CD4-positive, alpha-beta T cell treated with Interleukin-4 for 1 hour (primary cell): ENCODE measurements at places on chromosomes 2 and 18.

DNA sequence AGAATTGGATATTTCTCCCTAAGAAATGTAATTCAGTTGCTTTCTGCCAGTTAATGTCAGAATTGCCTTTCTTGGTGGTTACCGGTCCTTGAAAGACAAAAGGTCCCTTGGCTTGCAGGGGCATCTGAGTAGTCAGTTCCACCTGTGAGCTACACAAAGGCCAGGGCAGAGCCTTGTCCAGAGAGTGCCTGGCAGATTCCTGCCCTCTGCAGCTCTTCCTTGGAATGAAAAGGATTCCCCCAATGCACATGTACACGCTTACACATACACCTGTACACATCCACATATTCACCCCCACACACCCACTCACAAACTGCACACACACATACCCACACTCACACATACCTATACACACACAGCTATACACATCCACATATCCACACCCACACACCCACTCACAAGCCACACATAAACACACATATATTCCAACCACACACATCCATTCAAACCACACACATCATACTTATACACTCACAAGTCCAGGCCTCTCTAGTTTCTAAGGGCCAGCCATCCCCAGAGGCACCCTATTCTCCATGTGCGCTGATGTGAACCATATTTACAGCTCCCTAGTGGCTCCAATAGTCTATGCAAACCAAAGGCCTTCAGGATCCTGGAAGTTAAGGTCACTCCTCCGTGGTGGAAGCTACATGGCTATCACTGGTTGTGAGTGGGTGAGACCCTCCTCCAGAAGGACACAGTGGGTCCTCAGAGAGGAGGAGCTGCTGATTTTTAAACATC is 9.6 kb downstream of the CYRIA start:
- DNase-seq, result no peak

DNA sequence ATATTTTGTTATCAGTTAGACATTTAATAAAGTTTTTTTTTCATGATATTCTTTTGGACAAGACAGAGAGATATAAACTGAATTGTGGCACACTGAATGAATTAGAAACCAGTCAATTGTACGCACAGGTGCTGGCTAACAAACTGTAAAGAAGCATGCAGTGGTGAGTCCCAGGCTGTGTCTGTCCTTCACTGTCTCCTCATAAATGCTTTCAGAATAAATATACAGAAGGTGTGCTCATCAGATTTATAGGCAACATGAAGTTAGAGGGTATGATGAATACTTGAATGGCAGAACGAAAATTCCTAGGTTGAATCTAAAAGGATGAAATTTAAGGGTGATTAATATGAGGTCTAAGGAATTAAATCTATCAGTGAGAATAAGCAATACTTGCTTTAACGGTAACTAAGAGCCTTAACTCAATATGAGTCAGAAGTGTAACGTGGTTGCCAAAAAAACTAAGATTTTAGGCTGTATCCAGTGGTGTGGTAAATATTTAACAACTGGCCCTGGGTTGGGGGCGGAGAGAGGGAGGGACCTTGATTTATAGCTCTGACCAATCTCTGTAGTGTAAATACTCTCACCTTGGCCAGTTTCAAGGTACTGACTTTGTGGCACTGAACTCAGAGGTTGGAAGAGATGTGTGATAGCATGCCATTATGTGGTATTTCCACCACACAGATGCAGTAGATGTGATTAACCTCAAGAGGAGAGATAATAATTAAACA is 41.9 kb upstream of the AAK1 start:
- peak; percentile 33 for DNase-seq

DNA sequence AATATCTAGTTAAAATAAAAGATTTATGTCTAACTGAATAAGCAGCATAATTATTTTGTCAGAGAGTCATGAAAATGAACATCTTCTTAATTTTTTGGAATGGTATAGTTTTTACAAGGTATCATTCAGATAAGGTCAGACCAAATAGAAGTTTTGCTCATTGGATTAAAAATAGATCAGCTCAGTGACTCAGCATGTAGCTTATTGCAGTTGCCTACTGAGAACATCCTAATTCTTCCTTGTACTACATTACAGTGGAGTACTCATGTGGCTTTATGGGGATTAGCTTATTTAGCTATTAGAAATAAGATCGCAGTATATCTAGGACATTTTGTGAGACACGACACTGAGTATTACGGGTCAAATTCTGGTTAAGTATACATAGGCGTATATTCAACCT is 38.2 kb upstream of the PPM1B start:
- no peak for DNase-seq

DNA sequence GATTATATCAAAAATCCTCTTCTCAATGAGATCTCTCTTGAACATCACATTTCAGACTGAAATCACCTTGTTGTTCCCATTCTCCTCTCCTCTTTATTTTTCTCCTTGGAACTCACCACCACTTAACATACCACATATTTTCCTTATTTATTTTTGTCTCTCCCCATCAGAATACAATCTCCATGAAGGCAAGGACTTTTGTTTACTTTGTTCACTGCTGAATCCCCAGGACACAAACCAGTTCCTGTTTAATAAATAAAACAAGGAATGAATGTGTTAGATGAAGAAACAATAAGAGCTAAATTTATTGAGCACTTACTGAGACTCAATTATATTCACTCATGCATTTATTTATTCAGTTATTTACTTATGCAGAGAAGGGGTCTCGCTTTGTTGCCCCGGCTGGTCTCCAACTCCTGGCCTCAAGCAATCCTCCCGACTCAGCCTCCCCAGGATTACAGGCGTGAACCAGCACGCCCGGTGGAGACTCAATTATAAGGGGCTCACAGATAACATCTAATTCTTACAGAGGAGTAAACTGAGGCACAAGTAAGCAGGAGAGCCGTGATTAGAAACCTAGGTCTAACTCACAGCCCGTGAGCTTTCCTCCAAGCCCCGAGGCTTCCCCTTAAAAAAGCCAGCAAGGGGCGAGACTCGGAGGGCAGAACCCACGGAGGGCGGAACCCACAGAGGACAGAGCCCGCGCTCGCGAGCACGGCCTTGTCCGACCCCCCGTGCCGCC is 616 bp upstream of the TAF1B start:
- no peak for DNase-seq

- no peak for DNase-seq
These were observed 19.0 kb downstream of the RND3 start for GRCh38 chr2:150468350-150468960.

- no peak for DNase-seq
These were observed 69.7 kb downstream of the DIPK1C start for GRCh38 chr18:74387383-74387782.

DNA sequence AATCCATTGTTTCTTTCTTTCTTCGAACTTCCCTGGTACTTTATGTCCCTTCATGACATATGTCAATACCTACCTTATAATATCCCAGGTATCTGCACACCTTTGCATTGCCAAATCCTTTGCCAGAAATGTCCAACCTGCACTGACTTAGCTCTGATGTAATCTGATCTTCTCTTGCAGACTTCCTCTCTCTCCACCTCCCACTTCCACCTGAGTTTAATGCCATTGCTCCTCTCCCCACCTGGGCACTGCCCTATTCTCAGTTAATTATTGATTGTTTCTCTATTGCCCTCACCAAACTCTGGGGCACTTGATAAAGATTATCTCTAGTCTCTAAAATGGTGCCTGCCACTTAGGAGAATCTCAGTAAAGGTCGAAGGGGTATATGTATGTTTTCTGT is 23.0 kb downstream of the ARHGAP15 start:
- no peak for DNase-seq

DNA sequence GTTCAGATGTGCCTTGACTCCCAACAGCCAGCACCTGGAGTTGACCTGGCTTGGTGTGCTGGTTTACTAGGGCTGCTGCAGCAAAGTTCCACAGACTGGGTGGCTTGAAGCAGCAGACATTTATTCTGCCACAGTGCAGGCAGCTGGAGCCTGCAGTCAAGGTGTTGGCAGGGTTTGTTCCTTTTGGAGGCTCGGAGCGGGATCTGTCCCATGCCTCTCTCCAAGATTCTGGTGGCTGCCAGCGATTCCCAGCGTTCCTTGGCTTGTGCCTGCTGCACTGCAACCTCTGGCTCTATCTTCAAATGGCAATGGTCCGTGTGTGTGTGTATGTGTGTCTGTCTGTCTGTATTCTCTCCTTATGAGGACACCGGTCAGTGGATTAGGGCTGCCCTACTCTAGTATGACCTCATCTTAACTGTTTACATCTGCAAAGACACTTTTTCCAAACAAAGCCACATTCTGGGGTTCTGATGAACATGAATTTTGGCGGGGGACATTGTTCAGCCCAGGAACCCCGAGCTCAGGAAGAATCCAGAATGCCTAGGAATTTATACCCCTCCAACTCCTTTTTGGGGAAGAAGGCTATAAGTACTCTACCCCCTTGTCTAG is 44.7 kb upstream of the TMEM131 start:
- no peak for DNase-seq

GRCh38 chr18:34707670-34708069 is 2.4 kb upstream of the DTNA start:
- no peak for DNase-seq

- no peak for DNase-seq
These were observed 8.2 kb upstream of the OSGEPL1 start for GRCh38 chr2:189770590-189771322.

DNA sequence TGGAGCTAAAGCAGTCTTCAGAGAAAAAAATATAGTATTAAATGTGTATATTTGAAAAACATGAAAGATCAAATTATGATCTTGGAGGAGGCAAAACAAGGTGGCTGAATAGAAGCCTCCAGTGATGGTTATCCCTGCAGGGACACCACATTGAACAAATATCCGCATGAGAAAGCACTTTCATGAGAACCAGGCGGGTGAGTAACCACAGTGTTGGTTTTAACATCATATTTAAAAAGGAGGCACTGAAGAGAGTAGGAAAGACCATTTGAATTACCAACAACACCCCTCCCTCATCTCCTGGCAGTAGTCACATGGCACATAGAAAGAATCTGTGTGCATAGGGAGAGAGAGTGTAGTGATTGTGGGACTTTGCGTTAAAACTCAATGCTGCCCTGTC is 759.6 kb upstream of the NRXN1 start:
- DNase-seq, result no peak

GRCh38 chr2:242015108-242016065 is 145.9 kb downstream of the RTP5 start:
- no peak for DNase-seq

- DNase-seq, result no peak
These were observed 10.8 kb downstream of the DSG2 start for GRCh38 chr18:31508781-31509180.

DNA sequence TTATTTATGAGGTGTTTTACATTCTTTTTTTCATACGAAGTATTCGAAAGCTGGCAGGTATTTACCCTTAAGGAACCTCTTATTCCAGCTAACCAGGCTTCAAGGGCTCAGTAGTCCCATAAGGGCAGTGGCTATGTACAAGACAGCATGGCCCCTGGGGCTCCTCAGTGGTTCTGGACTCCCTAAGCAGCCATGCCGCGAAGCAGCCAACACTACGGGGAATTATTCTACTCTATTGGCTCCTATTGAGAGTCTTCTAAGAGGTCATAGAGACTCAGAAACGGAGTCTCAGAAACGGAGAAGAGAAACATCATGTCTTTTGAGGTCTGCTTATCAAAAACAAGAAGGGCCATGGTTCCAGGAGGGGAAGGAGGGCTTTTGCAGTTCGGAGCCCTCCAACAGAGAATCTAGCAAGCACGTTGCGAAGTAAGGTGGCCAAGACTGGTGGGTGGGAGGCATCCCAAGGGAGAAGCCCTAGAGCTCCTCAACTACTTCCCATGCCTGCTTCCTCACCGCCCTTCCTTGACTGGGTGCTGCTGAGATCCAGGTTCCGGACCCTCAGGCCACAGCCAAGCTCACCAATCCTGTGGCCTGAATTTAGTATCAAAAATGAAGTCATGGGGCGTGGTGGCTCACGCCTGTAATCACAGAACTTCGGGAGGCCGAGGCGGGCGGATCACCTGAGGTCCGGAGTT is 109.7 kb downstream of the INO80D start:
- no peak for DNase-seq

DNA sequence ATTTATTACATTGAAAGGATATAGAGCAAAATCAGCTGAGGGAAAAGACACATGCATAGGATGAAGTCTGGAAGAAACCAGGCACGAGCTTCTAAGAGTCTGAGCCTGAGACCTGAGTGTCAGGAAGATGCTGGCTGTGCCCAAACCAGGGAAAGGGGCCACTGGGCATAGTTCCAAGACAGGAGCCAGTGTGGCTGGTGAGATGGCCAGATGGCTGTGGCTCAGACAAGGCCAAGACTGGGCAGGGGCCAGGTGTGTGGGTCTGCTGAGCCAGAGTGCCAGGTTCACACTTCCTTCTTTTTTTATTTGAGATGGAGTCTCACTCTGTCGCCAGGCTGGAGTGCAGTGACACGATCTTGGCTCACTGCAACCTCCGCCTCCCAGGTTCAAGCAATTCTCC is 95.5 kb upstream of the ATG16L1 start:
- no peak for DNase-seq

DNA sequence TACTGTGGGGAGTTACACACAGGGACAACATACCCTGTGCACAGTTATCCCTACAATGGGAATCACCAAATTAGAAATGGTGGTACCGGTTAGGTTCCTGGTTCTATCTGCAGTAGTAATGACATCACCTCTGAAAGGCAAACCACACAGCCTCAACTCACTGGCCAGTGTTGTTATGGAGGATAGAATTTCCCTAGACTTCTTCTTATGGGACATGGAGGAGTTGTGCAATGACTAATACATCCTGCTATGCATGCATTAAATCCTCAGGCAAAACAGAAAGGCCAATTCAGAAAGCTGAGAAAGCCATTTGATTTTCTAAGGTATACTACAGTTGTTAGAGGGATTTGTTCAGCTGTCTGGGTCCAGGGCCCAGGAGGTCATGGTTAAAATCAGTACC is 439.3 kb downstream of the TMX3 start:
- DNase-seq, result no peak

- DNase-seq, result no peak
These were observed 7.4 kb upstream of the RMC1 start for GRCh38 chr18:23495723-23496440.

DNA sequence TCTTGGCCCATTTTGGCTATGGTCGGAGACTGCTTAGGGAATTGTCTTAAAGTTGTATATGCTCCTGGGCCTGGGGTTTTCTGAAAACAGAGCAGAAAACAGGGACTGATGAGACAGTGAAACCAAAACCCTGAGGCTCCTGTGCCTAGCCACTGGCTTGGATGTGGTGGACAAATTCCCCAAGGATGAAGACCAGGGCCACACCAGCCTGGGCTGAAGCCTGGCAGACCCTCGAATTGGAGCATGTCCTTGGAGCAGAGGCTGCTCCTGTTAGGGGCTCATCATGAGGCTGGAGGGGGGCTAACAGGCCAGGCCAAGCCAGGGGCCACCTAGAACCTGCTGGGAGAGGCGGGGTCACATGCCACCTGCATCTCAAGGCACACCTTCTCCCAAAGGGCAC is 68.1 kb downstream of the STPG4 start:
- no peak for DNase-seq

DNA sequence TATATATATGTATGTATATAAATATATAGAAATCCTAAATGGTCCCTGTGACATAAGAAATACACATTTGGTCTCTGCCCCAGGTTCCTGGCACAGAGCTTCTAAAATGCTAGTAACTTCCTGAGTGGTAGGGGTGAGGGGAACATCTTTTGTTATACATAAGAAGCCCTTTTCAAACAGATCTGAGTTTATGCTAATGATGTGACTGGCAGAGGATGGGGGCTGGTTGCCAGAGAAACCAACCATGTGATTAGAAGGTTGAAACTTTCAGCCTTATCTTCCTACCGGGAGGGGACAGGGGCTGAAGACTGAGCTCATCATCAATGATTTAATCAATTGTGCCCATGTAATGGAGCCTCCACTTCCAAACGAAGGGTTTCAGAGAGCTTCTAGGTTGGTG is 16.3 kb downstream of the MFSD2B start:
- no peak for DNase-seq

GRCh38 chr2:136985044-136985443 is 219.7 kb downstream of the THSD7B start:
- no peak for DNase-seq
